ENCODE measurements at places on chromosomes 7 and 10. TPM values are rescaled to one million over a fixed set of nuclear protein-coding genes. Genes with fewer than 3 reads are reported as not detected.

The TYW1 gene
- 13.3 TPM for total RNA-seq

The EIF3A gene
- 114 TPM for total RNA-seq

The LIPN gene
- not detected for total RNA-seq

The C10orf120 gene
- total RNA-seq, result not detected

The A1CF gene
- total RNA-seq, result not detected

The ADAM22 gene
- 0.76 TPM for total RNA-seq

The TET1 gene
- 0.32 TPM for total RNA-seq

The NKX6-2 gene
- not detected for total RNA-seq

The PTPRN2 gene
- total RNA-seq, result 0.32 TPM

The MNX1 gene
- not detected for total RNA-seq

The ANKRD30A gene
- total RNA-seq, result not detected

The MRLN gene
- total RNA-seq, result not detected

The BHLHA15 gene
- 1.1 TPM for total RNA-seq

The DIP2C gene
- total RNA-seq, result 7.1 TPM

The PKD1L1 gene
- 1.2 TPM for total RNA-seq

The AMZ1 gene
- total RNA-seq, result not detected

The FAM25A gene
- not detected for total RNA-seq

The IQUB gene
- 0.32 TPM for total RNA-seq

The LRRN3 gene
- 0.15 TPM for total RNA-seq

The COA1 gene
- 71.1 TPM for total RNA-seq

The GHRHR gene
- not detected for total RNA-seq

The LIPJ gene
- not detected for total RNA-seq

The SEMA3A gene
- total RNA-seq, result 88.9 TPM

The HMX2 gene
- not detected for total RNA-seq

The SPDYE2B gene
- not detected for total RNA-seq

The KCNMA1 gene
- total RNA-seq, result 1.4 TPM

The SPDYE1 gene
- total RNA-seq, result not detected

The TAS2R41 gene
- total RNA-seq, result not detected

The PLXDC2 gene
- total RNA-seq, result under 0.01 TPM

The TEX47 gene
- not detected for total RNA-seq

The NPC1L1 gene
- total RNA-seq, result not detected

The SFTPA1 gene
- total RNA-seq, result not detected

The FBXL15 gene
- 10.7 TPM for total RNA-seq

The STK17A gene
- 61.6 TPM for total RNA-seq

The RADIL gene
- total RNA-seq, result 0.32 TPM

The ELN gene
- 0.30 TPM for total RNA-seq

The PILRB gene
- total RNA-seq, result 6.4 TPM

The FAM241B gene
- not detected for total RNA-seq
